Fibroblast of the aortic adventitia (primary cell): ENCODE measurements at places on chromosomes 16 and 17. TPM values are rescaled to one million over a fixed set of nuclear protein-coding genes. Genes with fewer than 3 reads are reported as not detected.

The SLC35G6 gene
- not detected in 2 replicates for total RNA-seq

The KCNH4 gene
- total RNA-seq, result 0.09 TPM in 1 of 2 replicates, not detected in the other

The GH1 gene
- not detected in 2 replicates for total RNA-seq

The SPNS2 gene
- 0.16 and 0.27 TPM in 2 replicates for total RNA-seq

The IL32 gene
- 7.6 and 7.8 TPM in 2 replicates for total RNA-seq

The KRTAP9-1 gene
- total RNA-seq, result not detected in 2 replicates

The TMEM235 gene
- not detected in 2 replicates for total RNA-seq

The MYH2 gene
- total RNA-seq, result 0.25 TPM in 1 of 2 replicates, not detected in the other

The CES3 gene
- 0.54 TPM in 1 of 2 replicates, not detected in the other for total RNA-seq

The RDM1 gene
- total RNA-seq, result 0.45 TPM in 1 of 2 replicates, not detected in the other

The ASB16 gene
- 0.27 TPM in 1 of 2 replicates, not detected in the other for total RNA-seq

The ASPHD1 gene
- 0.98 and 1.5 TPM in 2 replicates for total RNA-seq

The DNAI2 gene
- total RNA-seq, result not detected in 2 replicates

The ADGRG3 gene
- not detected in 2 replicates for total RNA-seq

The PTGES3L gene
- total RNA-seq, result 0.18 and 0.65 TPM in 2 replicates

The GNGT2 gene
- total RNA-seq, result 0.45 TPM in 1 of 2 replicates, not detected in the other

The KCNH6 gene
- total RNA-seq, result not detected in 2 replicates

The CHST4 gene
- not detected in 2 replicates for total RNA-seq

The MAP3K3 gene
- 25.0 and 37.4 TPM in 2 replicates for total RNA-seq

The CCL4L2 gene
- not detected in 2 replicates for total RNA-seq
